Suppressor macrophage treated with lipopolysaccharide for 1 hour (primary cell): ENCODE measurements at places on chromosomes 6 and 20.

GRCh38 chr6:13117570-13117969 is 210.8 kb downstream of the TBC1D7 start:
- DNase-seq = no peak

DNA sequence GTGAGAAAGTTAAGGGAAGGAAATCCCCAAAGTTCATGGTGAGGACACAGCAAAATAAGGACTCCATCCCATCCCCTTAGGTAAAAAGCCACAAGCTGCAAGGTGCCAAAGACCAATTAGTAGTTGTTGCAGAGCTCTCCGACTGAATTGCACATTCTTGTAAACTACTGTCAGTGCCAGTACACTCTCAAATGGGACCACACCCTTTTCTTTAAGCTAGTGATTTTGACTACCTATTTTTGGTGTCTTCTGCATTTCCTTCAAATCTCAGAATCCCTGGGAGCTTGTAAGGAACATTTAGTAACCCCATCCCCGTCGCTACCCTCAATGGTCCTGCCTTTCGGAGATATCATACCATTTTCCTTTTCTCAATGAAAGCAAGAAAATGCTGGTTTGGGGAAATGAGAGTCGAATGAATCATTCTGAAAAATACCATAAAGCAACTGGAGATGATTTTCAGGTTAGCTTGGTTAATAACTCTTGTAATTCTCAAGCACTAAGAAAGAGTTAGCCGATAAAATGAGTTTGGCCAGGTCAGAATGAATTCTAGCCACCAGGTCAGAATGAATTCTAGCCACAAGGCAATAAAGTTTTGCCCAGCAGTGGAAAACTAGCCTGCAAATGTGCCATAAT is 5.2 kb upstream of the HMGN3 start:
- no peak for DNase-seq

DNA sequence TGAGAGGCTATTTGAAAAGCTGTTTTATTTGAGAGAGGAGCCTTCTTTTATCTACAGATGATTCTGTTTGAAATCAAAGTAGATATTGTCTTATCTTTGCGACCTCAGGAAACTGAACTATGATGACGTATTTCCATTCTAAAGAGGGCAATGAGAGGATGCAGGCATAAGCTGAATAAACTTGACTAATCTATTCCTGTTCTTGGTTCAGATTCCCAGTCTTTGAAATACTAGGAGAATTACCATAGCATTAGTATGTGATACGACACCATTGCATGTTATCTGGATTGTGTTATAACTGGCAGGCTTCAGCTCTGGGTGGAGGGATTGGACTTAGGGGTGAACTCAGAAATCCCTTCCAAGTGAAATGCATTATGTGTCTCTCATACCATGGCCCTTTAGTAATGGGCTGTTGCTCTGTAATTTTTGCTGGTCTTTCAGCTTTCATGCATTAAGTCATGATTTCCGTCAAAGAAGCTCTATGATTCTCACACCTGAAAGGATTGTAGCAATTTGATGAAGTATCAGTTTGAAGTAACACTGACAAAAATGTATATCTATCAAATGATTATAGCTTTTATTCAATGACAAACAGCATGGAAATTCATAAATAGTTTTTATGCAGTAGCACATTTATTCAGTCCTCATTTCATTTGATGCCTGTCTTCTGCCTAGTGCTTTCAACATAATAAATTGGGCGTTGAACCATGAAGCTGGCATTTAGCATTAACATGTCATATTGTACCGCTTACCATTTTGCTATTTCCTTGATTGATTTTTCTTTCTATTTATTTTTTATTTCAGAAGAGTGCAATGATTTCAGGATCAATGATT is 138.4 kb upstream of the SPACA1 start:
- DNase-seq = no peak

- no peak for DNase-seq
Observed at GRCh38 chr20:25281541-25281991, 33.7 kb downstream of the PYGB start.

GRCh38 chr20:58891086-58891717 is 38.7 kb downstream of the GNAS start:
- peak; percentile 73 for DNase-seq

DNA sequence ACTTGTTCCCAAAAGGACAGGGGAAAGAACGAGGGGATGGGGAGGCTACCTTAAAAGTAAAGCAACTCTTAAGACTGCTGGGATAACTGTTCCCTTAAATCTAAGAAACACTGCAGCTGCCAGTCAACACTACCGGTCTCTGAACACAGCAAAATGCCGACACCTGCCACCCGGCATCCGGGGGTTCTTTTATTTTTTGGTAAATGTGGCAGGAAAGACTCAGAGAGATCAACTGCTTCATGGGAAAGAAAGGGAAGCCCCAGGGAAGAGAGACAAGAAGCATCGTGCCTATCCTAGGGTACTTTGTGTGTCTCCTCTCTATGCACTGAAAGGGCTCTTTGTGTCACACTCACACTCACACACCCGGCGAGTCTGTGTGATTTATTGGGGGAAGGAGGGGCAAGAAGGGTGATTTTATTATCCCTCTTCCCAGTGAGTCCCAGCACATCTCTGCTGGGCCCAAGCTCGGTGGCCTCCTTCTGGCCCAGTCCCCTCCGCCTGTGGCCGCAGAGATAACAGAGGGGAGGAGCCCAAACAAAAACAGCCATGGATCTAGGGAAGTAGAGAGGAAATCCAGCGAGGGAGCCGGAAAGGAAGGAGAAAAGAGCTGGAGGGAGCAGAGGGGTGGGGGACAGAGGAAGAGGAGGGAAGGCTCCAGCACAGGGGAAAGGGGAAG is 1.4 kb downstream of the FYN start:
- peak; percentile 37 for DNase-seq

DNA sequence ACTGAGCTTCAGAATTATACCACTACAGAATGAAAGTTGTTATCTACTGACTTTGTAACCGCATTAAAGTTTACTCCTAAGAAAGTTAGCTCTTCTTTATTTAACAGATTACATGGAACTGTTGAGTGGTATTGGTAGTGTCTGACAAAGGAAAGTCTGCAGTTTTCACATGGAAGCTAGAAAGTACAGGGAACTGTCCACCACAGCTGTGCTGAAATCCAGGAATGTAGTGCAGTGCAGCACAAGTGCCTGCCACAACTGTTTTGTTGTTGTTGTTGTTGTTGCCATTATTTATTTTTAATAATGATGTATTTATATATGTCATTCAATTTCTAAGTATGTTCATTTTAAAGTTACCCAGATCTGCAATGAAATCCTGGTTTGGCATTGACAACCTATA is 464.9 kb downstream of the TBC1D32 start:
- no peak for DNase-seq

DNA sequence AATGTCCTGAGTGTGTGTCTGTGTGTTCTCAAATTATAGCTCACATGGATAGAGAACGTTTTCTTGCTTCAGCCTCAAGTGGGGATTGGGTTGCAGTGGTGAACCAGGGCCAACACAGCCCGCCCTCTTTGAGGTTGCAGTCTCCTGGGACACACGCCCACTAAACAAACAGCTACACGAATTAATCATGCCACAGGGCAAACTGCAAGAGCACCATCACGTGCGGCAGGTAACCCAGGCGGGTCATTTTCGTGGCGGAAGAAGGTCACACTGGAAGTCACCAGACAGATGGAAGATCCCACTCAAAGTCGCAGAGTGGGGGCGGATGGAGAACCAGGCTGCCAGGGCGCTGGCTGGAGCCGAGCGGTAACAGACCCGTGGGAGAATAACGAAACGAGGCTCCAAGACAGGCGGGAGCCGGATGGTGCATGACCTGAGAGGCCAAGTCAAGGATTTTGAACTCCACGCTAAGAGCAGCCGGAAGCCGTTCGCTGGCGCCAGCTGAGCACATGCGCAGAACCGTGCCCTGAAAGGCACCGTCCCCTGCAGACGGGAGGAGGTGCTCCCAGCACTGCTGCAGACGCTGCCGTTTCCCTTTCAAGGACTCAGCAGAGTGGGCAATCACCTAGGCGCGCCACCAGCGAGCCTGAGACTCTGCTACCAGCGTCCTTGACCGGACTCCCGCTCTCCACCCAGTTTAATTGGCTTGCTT is 10.7 kb downstream of the DLL1 start:
- no peak for DNase-seq

GRCh38 chr6:45712786-45713185 is 302.9 kb downstream of the CLIC5 start:
- DNase-seq = peak; percentile 64

DNA sequence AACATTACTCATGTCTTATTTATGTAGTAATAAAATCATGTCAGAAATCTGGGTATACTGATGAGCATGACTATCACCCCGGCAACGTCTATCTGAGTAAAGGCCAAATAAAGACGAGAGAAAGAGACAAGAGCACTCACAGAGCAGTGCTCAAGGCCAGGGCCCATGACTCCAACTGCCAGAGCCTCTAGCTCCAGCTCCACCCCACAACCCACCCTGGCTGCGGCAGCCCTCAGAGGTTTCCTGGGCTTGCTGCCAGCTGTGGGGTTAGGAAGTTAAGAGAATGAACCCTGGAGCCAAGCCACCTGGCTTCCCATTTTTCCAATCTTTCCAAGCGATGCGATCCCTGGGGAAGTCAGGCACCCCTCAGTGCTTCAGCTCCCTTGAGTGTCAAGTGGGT is 92.0 kb upstream of the PAX1 start:
- DNase-seq = no peak

GRCh38 chr20:35497780-35498189 is 31.7 kb downstream of the C20orf173 start:
- DNase-seq = no peak

DNA sequence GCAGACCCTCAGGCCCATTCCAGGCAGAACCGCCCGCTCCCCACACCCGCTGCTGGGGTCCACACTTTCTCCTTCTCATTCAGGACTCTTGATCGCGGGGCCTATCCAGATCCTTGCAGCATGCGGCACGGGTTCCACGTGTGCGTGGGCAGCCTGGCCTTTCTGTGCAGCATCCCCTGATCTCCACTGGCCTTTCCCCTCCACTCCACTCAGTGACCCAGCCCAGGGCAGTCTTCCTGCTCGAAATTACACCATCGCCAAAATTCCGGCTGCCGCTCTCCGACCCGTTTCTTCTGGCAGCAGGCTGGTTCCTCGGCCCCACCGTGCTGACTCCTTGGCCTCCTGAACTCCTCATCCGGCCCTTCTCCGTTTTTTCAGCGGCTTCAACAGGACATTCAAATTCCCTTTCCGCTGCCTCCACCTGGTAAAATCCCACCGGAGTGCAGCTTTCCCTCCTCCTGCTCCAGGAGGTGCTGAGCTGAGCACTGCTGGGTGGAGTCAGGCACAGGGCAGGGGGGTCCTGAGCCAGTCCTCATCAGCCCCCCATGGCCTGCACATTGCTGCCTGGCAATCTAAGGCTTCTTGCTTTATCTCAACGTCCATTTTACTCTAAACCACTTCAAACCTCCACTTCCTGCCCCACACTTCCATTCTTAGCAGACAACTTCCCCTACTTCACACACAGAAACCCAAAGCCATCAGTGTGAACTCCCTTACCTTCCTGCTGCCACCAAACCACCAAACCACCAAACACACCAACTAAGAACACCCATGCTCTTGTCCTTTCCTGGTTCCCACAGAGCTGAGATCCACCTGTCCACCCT is 9.0 kb downstream of the SFT2D1 start:
- no peak for DNase-seq

GRCh38 chr20:63129991-63130657 is 85.8 kb downstream of the YTHDF1 start:
- no peak for DNase-seq

DNA sequence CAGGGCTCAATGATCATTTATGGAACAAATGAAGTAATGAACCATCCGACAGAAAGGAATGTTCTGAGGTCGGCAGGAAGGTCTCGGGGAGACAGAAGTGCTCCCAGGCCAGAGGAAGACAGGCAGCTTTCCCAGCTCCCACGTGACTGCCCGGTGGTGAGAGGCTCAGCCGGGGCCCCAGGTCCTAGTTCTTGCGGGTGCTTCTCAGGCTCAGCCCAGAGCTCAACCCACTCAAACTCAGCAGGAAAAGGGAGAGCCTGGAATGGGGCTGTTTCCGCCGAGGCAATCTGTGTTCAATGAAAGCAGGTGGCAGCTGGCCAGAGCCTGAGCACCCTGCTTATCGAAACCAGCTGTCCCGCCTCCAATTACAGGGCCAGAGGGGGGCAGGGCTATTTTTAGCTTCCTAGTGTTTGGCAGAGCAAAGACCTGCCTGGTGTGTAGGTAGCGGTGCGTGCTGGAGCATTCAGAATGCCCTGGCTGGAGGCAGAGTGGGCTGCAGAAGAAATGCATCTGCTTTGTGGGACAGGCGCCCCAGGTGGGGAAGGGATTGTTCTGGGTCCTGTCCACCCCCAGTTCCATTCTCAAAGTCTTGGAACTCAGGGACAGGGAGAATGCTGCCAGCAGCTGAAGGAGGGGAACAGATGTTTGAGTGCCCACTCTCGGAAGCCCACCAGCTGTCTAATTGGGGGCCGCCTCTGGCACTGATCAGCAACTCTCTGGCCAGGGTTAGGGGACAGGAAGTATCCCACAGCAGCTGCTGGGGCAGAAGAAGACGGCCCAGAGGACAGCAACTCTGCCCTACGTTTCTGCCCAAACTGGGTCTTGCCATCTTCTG is 145.1 kb downstream of the PREX1 start:
- DNase-seq = no peak

DNA sequence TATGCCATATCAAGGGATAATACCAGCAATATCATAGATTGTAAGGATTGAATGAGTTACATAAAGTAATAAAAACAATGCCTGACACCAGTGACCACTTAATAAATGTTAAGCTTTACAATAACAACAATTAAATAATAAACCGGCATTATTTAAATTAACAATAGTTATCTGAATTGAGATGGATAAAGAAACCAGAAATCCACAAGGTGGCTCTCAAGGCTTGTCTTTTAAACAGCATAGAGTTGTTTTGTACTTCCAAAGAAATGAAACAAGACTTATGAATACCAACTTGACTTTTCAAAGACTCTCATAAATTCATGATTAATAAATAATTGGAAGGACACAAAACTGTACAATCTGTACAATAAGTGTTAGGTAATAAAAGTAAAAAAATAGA is 203.1 kb downstream of the ASCC3 start:
- no peak for DNase-seq

DNA sequence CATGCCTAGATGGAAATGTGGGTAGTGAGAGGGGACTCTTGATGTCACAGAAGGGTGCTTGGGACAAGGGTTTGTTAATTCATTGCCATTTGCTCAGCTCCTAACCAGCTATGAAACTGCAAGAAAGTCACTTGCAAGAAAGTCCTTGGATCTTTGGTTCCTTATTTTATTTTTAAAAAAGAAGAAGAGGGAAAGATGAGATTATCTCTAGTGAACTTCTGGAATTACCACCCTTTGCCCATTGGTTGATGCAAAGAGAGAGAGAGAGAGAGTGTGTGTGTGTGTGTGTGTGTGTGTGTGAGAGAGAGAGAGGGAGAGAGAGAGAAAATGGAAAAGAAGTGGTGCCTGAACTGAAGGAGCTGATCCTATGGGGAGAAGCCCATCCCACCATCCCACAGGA is 4.6 kb upstream of the SFT2D1 start:
- peak; percentile 51 for DNase-seq

GRCh38 chr6:106080763-106081095 is 5.4 kb upstream of the PRDM1 start:
- DNase-seq = no peak

DNA sequence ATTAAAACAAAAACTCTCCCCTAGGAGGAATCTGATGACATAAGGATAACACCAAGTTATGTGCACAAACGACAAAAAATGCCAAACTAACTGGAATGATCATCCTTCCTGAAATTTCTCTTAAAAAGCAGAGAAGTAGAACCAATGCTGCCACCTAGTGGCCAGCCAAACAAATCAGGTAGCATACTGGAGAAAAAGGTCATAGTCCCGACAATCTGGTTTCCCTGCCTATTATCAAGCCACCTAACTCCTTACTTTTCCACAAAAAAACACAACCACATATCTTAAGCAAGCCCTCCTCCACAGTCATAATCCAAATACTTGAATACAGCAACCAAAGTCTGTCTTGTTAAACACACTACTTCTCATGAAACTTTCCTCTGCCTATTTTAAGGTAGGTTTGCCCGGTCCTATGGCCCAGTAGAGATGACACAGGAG is 5.3 kb downstream of the OARD1 start:
- DNase-seq = peak; percentile 84
